Activated CD4-positive, alpha-beta T cell treated with anti-CD3 and anti-CD28 coated beads, Interleukin-2, amount 10 ng/mL, durations not matched to agents 7 days and 5 days (primary cell): ENCODE measurements at places on chromosomes 11 and 22. TPM values are rescaled to one million over a fixed set of nuclear protein-coding genes. Genes with fewer than 3 reads are reported as not detected.
A peak's percentile ranks its signal among the peaks of the same experiment; 100 is the strongest.

The MS4A4A gene
- total RNA-seq = not detected

- peaks cover 5% of the 10 kb centered on the region for H3K4me1 ChIP-seq
- no peak overlapping the region for H3K4me3 ChIP-seq
These were observed 6.2 kb upstream of the IGSF22 start for GRCh38 chr11:18731949-18732821.

DNA sequence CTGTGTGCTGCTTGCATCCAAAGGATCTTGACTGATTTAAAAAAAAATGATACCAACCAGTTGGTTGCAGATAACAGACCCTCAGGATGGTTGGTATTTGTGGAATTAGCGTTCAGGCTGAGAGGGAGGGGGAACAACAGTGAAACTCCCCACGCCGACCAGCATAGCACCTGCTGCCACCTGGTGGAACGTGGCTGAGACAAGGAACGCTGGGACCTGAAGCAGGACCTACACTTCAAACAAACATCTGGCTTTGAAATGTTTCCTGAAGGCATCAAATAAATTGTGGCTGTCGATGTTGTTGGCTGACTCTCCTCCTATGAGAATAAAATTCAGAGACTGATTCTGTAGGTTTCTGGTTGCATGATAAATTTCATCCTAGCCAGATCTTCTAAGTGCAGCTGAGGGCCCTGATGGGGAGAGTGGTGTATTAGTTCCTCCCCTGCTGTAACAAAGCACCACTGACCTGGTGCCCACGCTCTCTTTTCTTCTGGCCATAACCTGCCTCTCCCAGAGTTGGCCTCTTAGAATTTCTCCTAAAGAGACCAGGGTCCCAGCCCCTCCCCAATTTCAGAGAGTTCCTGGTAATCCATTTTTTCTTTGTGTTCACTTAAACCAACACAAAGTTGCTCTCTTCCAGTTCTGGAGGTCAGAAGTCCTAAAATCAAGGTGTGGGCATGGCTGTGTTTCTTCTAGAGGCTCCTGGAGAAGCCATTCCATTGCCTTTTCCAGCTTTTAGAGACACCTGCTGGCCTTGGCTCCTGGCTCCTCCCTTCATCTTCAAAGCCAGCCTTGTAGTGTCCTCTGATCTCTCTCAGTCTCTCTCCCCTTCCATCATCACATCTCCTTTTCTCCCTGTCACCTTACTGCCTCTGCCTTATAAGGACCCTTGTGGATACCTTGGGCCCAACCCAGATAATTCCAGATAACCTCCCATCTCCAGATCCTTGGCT, 17.3 kb downstream of the APOL2 start:
- peaks cover 4% of the 10 kb centered on the region for H3K36me3 ChIP-seq
- H3K4me1 ChIP-seq = peaks cover 7% of the 10 kb centered on the region
- H3K4me3 ChIP-seq = no peak overlapping the region
- DNase-seq = peak; percentile 58
- peak overlapping the region; percentile 50 for H3K27ac ChIP-seq

The SYCE3 gene
- 0.87 TPM for total RNA-seq

DNA sequence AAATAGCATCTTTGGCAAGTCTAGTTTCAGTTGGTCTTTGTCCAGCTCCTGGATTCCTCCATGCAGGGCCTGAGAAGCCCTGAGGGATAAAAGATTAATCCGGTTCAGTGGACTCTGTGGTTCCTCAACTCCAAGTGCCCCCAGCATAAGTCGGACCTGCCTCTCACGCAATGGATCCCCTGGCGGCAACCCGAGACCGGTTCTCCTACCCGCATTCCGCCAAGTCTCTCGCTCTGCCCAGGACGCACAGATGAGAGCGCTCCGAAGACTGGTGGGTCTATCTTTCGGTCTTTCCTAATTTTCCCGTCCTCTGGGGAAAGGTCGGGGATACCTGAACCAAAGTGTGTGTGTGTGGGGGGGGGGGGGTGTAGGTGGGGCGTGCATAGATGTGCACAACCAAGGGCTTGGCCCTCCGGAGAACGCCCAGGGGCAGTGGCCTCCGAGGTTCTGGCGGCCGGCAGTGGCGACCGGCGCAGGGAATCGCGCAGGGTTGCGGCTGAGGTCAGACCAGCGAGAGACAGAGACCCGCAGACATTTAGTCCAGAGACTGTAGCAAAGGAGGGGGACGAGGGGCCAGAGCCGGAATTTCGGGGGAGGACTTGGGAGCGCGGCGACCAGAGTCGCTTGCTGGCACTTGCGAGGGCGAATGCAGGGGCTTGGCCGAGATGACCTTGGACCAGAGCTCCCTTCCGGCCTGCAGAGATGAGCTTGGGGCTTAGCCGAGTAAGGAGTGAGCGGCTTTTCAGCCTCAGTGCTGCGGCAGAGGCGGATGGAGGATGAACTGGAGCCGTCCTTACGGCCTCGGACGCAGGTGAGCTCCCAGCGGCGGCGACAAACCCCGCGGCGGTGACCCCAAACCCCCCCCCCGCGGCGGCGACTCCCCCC, 712 bp upstream of the SLC2A11 start:
- DNase-seq = no peak
- peak overlapping the region; percentile 93 for H3K27ac ChIP-seq
- H3K36me3 ChIP-seq = no peaks in the 10 kb centered on the region
- H3K4me1 ChIP-seq = peaks cover 24% of the 10 kb centered on the region

The NLRP10 gene
- total RNA-seq = not detected

- no peaks in the 10 kb centered on the region for H3K27me3 ChIP-seq
- peaks cover 19% of the 10 kb centered on the region for H3K4me1 ChIP-seq
- no peak for DNase-seq
- no peaks in the 10 kb centered on the region for H3K36me3 ChIP-seq
These were observed 16.6 kb upstream of the ADA2 start for GRCh38 chr22:17235861-17236260.

The MRGPRX4 gene
- total RNA-seq = not detected
